Cortex of kidney (tissue), 1 donor: ENCODE measurements at places on chromosomes 16 and 17.

DNA sequence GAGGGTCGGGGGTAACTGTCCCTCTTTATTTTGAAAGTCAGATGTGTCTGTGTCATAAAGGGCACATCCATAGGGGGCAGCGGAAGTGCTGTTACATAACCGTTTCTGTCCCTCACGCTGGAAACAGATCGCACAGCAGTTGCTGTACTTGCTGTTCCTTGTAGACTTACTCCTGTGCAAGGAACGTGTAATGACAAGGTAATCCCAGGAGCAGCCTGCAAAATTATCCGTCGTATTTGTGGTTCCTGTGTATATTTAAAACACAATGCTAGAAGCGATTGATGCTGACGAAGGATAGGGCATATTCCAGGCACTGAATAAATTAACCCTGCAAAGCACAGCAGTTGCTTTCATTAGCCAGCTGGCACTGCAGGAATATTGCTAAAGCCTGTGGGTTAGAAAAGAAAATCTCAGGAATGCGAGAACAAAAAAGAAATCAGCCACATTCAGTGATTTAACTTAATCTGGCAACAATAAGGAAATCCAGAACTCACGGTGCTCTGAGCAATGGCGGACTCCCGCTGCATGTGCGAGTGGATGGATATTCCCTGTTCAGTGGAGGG, 76.2 kb downstream of the SPECC1 start:
- no peak for DNase-seq

DNA sequence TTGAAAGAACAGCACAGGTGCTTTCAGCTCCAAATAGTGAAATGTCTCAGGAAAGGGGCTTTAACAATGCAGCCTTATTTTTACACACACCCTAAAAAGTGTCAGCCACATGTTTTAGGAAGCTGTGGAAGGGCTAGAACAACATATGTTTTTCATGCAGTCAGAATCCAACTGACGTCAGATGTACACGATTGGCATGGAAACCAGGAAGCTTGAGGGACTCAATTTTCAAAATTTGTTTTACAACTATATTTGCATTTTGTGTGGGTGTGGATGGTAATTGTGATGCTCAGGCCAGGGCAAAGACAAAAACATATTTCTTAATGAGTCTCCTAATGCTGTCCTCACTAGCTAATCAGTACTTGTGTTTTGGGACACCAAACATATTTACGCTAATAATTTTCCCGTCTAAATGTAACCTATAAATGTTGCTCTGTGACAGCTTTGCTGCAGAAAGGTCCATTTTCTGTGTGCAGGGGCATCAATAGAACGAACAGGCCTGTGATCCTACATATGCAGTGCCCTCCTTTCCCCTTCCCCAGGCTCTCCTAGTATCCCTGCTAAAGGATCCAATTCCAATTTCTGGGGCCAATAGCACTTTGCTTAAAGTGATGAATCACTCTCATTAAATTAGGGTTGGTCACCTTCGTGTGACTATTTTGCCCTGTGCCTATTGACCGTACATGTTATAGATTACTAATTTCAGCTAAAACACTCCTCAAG, 434.0 kb upstream of the CDH5 start:
- DNase-seq, result no peak

DNA sequence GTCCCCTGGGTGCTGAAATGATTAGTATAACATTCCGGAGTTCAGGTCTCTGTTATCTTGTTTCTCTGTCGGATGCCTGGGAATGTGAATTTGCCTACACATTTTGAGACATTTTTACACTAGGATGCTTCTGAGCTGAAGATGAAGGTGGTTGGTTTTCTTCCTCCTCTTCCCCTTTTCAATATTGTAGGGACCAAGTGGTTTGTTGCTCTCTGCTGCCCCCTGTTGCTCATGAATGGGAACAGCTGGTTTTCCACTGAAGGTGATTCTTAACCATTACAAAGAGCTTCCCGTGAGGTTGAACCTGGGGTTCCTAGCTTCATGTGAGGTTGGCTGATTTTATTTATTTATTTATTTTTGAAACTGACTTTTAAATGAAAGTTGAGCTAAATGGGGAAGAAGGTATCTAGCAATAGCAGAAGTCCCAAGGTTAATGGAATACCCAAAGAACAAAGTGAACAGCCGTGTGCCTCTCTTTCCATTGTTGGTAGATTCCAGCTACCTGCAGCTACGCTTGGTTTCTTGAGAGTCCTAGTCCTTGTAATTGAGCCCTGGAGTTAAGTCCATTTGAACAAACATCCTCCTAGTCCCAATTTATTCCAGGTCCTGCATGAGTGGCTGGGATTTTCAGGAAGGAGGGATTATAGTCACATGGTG, 983.9 kb upstream of the EEF2KMT start:
- no peak for DNase-seq

DNA sequence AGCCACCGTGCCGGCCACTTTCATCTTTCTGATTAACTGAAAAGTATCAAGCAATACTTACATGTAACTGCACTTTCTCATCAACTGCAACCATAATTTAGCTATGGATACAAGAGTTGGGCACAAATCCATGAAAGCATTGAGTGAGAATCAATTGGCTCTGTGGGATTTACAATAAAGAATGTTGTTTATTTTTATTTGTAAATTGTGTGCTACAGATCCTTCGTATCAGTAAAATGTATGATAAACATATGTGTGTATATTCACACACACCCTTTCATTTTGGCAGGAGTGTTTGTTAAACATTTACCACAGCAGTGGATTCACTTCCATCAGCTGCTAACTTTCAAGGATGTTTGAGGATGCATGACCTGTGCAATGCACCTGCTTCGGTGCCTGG, 411.0 kb downstream of the WWOX start:
- no peak for DNase-seq

- DNase-seq, result no peak
These were observed 1.8 kb downstream of the UBE2G1 start for GRCh38 chr17:4364622-4365041.

GRCh38 chr17:74307984-74308773, 17.8 kb upstream of the KIF19 start:
- DNase-seq, result no peak

GRCh38 chr17:48132385-48132784, 24.8 kb downstream of the SNX11 start:
- DNase-seq, result no peak
